NCI-H1092 (cell line): ENCODE measurements at places on chromosomes 6 and 20.

DNA sequence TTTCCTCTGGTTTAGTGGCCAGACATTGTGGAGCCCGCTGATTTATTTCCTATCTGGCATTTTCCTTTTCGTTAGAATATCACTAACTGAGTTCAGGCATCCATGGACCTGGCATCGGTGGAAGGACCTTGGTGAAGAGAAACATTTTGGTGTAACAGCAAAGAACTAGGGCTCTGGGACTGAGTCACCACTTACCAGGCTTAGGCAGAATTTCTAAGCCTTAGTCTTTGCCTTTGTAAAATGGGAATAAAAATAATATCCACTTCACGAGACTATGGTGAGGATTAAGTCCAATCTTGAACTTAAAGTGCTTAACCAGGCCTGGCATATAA lies 42.0 kb upstream of the ENPP1 start:
- no peak for DNase-seq

DNA sequence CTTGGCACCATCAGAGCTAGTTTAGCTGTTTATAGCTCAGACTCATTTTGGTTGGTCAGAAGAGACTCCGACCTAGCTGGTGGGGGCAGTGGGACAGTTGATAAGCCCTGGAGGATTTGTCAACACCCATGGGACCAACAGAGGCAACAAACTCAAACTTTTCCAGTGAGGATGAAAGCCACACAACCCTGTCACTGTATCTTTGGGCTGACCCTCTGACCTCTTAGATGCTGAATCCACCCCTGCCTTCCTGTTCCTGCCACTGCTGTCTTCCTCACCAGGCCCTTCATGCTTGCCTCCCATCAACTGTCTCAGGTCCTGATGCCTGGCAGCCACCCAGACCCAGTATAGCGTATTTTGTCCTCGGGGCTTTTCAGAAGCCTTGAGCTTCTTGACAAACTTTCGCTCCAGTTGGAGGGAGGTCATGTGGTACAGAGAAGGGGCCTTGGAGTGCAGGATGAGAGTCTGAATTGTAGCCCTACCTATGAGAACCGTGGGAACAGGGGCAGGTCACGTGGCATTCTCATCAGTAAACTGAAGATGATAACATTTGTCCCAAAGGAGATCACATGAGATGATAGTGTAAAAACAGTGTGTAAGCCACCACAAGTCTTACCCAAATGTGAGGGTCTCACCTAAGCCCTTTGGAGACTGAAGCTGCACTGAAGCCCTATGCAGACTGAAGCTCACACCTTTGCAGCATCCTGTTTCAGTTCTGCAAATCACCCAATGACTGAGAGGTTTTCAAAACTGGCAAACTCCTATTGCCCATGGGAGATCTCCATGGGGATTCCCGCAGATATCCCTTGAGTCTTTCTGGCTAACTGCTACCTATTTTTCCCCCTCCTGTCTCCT lies 72.0 kb upstream of the F13A1 start:
- no peak for DNase-seq

- DNase-seq: no peak
These were observed 59.4 kb upstream of the CITED2 start for GRCh38 chr6:139433631-139434419.

DNA sequence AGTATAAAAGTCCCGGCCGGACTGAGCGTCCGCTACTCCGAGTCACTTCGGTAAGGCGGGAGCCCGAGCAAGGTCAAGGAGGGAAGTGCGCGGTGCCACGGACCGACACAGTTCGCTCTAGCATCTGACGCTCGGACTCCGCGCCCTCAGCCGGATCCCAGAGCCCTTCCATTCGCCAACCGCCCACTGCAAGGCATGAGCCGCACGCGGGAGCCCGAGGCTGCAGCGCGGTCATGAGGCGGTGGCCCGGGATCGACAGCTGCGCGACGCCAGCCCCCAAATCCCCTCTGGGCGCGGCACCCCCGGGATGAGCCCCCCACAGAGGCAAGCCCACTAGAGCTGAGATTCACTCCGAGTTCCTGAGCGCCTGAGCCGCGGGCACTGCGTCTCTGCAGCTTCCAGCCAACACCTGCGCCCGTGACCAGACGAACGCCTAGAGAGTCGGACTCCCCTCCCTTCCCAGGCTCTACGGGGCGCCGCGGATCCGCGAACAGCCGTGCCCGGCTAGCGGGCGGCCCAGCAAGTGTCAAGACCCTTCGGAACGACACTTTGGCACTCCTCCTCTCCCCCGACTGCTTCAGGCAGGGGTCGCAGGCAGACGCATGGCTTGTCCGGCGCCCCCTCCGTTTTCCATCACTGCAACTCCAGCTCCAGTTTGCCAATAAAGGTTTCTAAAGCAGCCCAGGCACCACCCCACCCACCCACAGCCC lies 725 bp upstream of the ISM1 start:
- peak; percentile 23 for DNase-seq

- no peak for DNase-seq
These were observed 128.6 kb upstream of the BACH2 start for GRCh38 chr6:90425161-90425641.

- no peak for DNase-seq
These were observed 3.1 kb downstream of the ARMC12 start for GRCh38 chr6:35739645-35740524.
